ENCODE measurements at places on chromosomes 2 and 18.

- DNase-seq: no peak
These were observed 21.7 kb downstream of the LINC00305 start for GRCh38 chr18:64127172-64127571.

- DNase-seq: no peak
These were observed 97.4 kb downstream of the TNS1 start for GRCh38 chr2:217905395-217905794.

GRCh38 chr2:216663846-216664245 lies 30.6 kb downstream of the IGFBP2 start:
- no peak for DNase-seq

DNA sequence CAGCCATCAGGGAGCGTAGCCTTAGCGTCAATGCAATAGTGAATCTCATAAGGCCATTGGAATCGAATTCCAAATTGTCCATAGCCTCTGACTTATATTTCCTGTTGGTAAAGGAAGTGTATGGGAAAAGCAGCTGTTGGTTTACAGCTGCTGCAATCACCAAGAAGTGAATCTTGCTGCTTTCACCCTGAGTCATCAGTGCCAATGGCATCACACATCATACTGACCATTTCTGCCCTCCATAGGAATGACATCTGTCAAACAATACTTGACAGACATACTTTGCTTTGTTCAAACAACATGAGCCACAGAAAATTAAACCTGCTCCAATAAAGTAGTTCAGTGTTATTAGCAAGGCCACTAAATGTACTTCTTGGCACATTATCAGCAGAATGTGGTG lies 111.2 kb upstream of the KLHL29 start:
- DNase-seq: no peak

DNA sequence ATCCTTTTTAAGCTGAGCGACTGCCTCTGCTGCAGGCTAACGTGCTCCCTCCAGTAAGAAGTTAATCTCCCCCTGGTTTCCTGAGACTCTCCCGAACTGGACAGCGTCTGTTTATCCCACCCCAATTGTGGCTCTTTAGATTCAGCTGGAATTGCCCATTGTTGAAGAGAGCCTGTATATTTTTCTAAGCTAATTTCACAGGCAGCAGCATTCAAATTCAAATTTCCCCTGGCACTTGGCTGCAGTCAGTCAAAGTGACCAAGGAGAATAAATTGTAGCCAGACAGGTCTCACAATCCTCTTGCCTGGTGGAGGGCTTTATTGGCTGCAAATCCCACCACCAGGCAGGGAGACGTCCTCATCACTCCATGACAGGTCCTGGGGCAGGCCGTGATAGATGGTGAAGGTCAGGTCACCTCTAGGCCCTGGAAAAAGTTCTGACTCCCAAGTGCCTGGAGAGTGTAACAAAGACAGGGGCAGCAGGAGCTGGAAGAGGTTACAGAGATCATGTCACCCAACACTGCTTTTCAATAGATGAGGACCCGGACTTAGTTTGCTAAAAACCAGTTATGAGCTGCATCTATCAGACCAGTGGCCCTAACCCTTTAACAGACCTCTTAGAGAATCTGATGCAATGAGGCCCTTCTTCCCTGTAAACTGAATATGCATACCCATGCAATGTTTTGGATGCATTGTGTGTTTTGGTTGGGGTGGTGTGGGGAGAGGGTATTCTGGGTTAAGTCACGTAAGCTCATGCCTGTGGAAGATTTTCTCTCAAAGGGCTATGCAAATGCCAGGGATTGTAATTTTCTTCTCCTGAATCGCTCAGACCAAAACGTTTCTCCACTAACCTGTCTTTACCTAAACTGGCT lies 32.3 kb upstream of the C18orf32 start:
- DNase-seq: no peak

DNA sequence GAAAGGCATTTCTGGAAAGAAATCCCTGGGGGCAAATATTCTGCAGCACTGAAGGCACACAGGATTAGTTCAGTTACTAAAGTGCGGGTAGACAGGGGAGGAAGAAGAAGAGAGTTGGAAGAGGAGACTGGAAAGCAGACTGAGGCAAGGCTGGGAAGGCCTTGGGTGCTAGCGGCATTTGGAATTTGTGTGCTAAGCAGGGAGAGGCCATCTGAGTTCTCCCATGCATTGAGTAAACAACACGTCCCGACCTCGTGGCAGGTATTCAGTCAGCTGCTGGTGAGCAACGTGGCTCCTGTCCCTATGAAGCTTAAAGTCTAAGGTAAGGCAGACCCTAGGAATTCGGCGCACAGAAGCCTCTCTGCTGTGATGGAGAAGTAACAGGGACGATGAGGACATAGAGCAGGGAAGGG lies 30.7 kb downstream of the ATP8B1 start:
- DNase-seq: no peak

GRCh38 chr18:35953688-35954087 lies 18.8 kb upstream of the RMP24 start:
- DNase-seq: no peak

DNA sequence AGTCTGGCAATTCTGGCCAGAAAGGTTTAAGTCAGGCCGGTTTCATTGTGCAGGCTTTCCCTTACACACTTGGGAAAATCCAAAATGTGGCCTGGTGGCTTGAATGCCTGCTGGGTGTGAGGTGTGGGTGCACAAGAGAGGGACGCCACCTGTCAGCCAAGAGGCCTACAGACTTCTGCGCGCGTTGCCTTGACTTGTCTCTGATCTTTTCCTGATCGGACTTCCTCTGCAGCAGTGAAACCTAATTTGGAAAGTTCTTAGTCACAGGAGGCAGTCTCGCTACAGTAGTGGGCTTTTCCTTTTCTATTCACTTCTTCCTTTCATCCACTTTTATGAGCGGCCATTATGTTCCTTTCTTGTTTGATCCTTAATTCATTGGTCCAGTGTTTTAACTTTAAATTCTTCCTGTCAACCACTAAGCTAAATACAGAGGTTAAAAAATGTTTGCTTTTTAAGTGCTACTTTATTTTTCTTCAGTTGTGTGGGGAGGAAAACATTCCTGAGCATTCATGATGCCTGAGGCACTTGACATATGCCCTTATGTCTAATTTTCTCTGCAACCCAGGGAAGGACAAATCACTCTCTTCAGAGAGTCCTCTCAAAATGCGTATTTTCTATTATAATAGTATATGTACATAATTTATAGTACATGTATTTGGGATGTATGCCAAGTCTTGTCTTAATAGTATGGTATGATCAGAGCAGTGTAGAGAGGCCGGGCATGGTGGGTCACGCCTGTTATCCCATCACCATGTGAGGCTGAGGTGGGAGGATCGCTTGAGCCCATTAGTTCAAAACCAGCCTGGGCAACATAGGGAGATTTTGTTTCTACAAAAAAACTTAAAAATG lies 128.9 kb downstream of the WDSUB1 start:
- no peak for DNase-seq

DNA sequence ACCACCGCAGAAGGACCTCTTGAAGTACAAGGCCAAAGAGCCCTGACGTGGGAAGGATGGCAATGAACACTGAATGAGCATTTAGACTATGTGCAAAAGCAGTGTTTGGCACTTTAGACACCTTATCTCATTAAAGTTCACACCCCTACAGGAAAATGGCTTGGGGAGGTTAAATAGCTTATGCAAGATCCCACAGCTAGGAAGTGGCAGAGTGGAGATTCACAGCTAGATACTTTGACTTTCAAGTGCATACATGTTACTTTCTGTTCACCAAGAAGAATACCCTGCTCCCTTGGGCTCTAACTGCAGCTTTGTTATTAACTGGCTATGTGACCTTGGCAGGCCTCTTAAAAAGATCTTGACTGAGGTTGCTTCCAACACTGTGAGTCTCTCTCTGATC lies 58.2 kb downstream of the ICOS start:
- DNase-seq: no peak

DNA sequence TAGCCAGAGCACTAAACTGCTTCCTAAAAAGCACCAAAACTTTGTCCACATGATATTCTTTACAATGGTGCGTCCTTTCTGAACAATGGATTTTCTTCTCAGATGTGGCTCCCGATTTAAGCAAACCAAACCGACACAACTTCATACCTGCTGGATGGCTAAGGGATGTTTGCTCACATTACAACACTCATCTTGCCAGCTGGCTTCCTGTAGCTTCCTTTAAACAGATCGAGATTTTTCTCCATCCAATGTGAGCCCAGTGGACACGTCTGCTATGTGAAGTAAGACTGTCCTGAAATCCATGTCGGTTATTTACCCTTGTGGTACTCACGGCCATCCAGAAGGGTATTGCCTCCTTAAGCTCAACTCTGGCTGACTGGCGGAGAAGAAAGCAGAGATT lies 126.5 kb downstream of the MAPK4 start:
- DNase-seq: no peak

- DNase-seq: no peak
These were observed 23.2 kb downstream of the RPRM start for GRCh38 chr2:153455403-153455802.

- no peak for DNase-seq
These were observed 39.3 kb downstream of the RTN4 start for GRCh38 chr2:55010915-55011314.

GRCh38 chr2:123438675-123439074 lies 586.4 kb upstream of the CNTNAP5 start:
- no peak for DNase-seq

GRCh38 chr2:45823723-45824206 lies 172.3 kb downstream of the PRKCE start:
- no peak for DNase-seq

DNA sequence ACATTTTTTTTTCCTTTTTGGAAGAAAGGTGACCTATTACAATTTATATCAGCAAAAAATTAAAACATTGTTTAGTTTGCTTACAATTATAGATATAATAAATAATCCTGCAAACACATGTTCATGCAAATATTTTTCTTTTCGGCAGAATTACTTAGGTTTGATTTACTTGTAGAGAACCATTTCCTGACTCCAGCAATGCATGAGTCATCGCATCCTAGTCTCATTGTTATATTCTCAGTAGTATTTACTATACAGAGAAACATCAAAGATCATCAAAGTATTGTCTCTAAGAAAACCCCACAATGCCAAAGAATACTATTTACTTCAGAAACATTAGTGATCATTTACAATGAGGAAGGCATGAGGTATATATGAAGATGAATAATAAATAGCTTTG lies 40.4 kb upstream of the MTIF2 start:
- no peak for DNase-seq

DNA sequence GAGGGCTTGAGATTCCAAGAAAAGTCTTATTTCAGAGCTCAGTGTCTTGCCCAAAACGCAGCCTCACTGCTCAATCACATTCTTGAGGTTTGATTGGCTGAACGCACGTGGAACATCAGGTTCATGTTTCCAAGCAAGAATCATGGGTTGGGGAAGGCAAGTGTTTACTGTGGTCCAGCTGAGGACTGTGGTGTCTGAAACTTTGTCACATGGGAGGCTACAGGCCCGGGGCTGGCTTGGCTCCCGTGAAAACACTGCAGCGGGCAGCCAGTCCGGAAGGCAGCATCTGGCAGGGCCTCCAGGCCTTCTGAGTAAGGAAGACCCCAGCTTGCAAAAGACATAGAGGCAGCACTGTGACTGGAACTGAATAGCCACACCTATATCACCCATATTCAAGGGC lies 84.7 kb downstream of the POLR1A start:
- DNase-seq: no peak

DNA sequence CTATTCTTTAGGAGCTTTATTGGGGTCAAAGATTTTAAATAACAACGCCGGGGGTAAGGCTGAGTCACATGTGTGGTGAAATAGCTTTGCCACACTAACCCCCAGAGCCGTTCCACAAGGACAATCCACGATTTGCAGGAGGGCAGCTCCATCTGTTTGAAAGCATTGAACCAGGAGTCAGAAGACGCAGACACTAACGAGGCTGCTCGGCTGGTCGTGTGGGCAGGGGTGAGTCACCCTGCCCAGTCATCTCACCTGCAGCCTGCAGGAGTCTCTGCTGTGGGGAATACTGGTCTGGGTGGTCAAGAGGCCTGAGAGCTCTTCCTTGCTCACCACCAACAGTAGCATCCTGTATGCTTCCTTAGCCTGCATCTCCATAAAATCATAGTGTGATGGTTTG lies 149.2 kb upstream of the NCK2 start:
- DNase-seq: no peak

DNA sequence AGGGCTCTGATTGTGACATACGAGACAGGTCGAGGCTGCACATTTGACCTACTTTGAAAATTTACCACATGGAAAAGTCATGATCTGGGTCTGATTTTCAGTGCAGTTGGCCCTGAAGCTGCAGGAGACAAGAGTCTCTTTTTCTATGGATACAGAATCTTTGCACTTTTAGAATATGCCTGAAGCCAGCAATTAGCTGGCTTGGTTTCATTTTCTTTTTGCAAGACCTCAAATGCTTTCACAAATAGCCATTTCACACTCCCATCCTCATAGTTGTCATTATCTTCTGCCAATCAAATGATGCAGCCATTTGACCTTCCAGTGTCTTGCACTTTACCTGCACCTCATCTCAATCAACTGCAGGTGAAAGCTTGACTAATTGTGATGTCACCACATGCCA lies 59.0 kb downstream of the GPR39 start:
- DNase-seq: no peak

- no peak for DNase-seq
These were observed 88.5 kb downstream of the FIGN start for GRCh38 chr2:163647300-163647699.

DNA sequence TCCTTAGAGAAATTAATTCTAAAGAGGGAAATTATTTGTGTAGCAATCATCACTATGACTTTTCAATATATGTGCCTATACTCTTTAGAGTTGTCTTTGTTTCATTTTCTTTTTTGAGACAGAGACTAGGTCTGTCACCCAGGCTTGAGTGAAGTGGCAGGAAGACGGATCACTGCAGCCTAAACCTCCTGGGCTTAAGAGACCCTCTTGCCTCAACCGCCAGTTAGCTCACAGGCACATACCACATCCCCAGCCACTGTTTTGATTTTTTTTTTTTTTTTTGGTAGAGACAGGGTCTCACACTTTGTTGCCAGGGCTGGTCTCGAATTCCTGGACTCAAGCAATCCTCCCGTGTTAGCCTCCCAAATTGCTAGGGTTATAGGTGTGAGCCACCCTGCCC lies 12.4 kb downstream of the YWHAQ start:
- no peak for DNase-seq

DNA sequence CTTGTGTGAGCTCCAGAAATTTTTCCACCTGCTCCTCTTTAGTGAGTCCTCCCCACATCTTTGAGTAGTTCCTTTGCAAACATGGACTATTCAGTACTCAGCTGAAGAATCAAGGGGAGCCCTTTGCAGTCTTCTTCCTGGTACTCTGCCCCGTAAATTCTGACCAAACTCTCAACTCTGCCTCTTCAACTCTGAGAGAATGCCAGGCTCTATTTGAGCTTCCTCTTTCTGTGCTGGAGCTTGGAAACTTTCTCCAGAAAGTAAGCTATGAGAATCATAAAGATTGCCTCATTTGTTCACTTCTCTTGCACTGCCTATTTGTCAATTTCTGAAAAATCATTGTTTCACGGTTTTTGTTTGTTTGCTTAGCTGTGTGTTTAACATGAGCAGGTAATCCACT lies 7.4 kb upstream of the STAT4 start:
- no peak for DNase-seq

GRCh38 chr18:32380559-32380958 lies 90.1 kb downstream of the GAREM1 start:
- no peak for DNase-seq

- no peak for DNase-seq
These were observed 58.1 kb downstream of the INPP4A start for GRCh38 chr2:98502556-98503335.
